ENCODE measurements at places on chromosomes 4 and X.

DNA sequence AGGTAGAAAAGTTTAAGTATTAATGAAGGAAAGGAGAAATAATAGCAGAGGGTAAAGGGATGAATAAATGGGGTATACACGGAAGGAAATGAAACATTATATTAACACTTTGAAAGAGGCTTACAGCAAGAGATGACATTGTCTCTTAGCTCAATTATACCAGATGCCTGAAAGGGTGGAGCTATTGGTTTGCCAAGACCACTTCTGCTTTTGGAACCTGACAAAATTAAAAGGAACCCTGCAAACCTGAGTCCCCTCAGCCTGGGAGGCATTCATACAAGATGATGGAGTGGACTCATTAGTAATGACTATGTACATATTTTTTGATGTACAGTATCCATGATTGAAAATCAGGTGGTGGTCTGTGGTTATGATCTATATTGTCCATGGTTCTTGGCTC lies 45.1 kb upstream of the HPF1 start:
- DNase-seq = peak; percentile 47

- DNase-seq = no peak
Measured at GRCh38 chrX:42432552-42432951, 345.4 kb downstream of the PPP1R2C start.

GRCh38 chr4:11614426-11614825 lies 185.7 kb upstream of the HS3ST1 start:
- no peak for DNase-seq

GRCh38 chr4:177125656-177126055 lies 184.0 kb upstream of the NEIL3 start:
- DNase-seq = no peak

GRCh38 chrX:41121766-41122165 lies 36.5 kb downstream of the USP9X start:
- no peak for DNase-seq

GRCh38 chrX:150499240-150499639 lies 69.2 kb upstream of the MTM1 start:
- no peak for DNase-seq

DNA sequence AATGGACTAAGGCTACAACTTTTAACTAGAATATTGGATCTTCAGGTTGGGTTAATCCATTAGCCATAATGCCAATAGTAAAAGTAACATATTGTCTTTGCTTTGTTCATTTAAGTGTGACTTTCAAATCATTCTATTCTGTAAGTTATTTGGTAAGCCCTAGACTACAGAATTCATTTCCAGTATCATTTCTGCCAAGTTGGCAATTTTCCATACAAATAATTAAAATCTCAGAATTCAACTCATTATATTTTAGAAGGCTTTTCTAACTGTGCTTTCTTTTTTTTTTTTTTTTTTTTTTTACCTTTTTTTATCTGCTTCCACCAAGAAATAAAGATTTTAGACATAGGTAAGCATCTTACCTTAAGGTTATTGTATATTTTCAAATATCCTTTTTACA lies 173.4 kb downstream of the DCTD start:
- no peak for DNase-seq

- no peak for DNase-seq
Measured at GRCh38 chrX:46070421-46070820, 474.8 kb downstream of the ZNF674 start.

DNA sequence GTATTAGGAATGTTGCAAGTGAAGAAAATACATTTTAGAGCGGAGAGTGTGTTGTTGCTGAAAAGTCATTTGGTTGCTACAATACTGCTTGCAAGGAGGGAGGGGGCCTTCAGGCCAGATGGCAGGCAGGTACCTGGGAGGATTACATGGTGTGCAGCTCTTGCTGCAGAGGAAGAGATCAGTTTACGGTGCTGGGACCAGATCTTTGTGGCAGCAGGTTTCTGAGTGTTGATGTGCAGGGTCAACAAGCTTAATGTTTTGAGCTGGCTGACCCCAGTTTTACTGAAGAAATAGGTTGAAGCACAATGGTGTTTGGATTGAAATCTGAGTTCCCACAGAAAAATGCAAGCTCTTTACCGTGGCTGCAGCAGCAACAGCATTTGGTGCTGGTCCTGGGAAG lies 96.4 kb upstream of the DDIT4L start:
- DNase-seq = no peak

DNA sequence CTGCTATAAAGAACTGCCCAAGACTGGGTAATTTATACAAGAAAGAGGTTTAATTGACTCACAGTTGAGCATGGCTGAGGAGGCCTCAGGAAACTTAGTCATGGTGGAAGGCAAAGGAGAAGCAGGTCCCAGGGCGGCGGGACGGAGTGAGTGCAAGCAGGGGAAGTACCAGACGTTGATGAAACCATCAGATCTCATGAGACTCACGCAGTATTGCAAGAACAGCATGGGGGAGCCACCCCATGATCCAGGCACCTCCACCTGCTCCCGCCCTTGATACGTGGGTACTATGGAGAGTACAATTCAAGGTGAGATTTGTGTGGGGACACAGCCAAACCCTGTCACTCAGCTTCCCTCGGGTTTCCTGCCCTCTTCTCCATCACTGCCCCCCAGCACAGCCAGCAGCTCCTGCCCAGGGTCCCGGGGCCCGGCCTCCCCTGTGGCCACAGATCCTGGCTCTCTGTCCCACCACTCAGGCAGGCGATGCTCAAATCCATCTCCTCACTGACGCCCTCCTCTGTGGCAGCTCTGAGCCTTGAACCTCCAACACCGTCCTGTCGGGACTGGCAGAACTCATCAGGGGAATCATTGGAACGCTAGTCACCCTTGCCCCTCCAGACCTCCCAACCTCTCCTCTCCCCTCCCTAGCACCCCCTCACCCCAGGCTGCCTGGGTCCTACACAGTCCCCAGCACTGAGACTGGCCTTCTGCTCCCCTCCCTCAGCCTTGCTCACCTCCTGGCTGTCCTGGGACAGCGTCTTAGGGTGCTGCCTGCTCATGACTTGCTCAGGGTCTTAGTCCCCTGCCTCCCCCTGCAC lies 37.6 kb downstream of the FGFRL1 start:
- DNase-seq = no peak

GRCh38 chr4:26884486-26884988 lies 23.9 kb downstream of the STIM2 start:
- no peak for DNase-seq

DNA sequence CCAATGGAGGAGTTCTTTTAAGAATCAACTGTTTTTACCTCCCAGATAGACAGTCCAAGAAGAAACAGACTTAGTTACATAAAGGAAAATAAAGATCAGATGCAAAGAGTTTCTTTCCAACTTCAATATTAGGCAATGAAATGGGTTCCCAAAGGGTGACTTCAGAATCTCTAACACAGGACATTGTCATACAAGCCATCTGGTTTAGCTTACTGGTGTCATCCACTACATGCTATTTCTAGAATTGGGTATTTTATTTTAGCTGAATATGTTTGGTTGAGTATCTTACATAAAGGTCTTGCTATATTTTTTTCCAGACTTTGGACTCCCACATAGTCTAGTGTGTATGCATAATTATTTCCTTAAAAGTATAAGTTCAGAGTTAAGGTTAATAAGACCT lies 162.1 kb upstream of the SLC7A11 start:
- DNase-seq = no peak
